ENCODE measurements at places on chromosomes 12 and 14. TPM values are rescaled to one million over a fixed set of nuclear protein-coding genes. Genes with fewer than 3 reads are reported as not detected.

HOXC12 gene
- total RNA-seq, result 2.8 TPM

PTGDR gene
- not detected for total RNA-seq

ZC2HC1C gene
- 0.21 TPM for total RNA-seq

TRPV4 gene
- total RNA-seq, result 12.1 TPM

C1R gene
- total RNA-seq, result 5.3 TPM

TBX5 gene
- not detected for total RNA-seq

CLEC2A gene
- not detected for total RNA-seq

NPAS3 gene
- total RNA-seq, result 0.57 TPM

SDR9C7 gene
- total RNA-seq, result not detected

MYF6 gene
- total RNA-seq, result not detected

SMCO3 gene
- not detected for total RNA-seq

SVOP gene
- total RNA-seq, result not detected

TTC6 gene
- 2.6 TPM for total RNA-seq

MAX gene
- 31.4 TPM for total RNA-seq

GUCY2C gene
- not detected for total RNA-seq

BIN2 gene
- total RNA-seq, result not detected

CAPZA3 gene
- total RNA-seq, result not detected

Data from A375 (cell line).